ENCODE measurements at places on chromosomes 16 and 17.

GRCh38 chr17:996554-997344 lies at the start of gene TIMM22:
TSS of gene TIMM22 (plus strand) at chr17:997129. CDS start at chr17:997143, 14 bp downstream.
- peak; percentile 99 for DNase-seq

- no peak for DNase-seq
Measured at GRCh38 chr17:69477204-69477902, 62.9 kb downstream of the MAP2K6 start.

DNA sequence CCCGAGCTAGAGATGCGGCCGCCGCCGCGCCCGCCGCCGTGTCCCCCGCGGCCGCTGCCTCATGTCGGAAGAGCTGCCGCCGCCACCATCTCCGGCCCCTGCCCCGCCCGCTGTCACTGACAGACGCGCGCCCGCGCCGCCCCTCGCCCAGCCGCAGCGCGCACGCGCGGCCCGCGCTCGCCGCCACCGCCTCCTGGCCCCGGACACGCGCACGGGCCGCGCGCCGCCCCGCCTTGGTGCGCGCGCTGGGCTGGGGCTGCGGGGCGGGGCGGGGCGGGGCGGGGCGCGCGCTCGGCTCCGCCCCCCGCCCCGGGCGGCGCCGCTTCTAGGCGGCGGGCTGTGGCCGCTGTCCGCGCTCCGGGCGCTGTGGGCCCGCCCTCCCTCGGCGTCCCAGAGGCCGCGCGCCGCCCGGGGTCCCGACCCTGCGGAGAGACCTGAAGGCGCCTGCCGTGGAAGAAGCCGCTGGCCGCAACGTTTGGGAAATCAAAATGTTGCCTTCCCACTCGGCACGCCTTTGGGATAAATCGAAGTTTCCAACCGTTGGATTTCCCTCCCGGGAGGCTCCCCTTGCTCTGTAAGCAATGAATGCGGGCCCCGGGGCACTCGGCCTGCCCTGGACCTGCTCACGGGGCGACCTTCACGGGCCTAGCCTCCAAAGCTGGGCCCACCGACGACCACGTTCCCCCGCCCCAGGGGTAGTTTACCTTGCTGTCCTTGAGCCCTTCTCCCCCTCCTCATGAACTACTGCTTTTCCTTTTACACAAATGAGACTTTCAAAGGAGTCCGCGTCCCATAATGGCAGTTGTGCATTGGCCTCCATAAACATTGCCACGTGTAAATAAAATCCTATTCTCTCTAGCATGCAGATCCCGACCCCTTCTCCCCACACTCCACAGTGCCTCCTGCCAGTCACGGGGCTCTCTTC lies at the start of gene ADCY9:
ADCY9 (minus strand) TSS at position 118 of the 925 bp plus-strand sequence. CDS start 1,000 bp downstream, outside the sequence.
- DNase-seq = peak; percentile 70

GRCh38 chr16:4017807-4018206 lies 98.4 kb downstream of the ADCY9 start:
- DNase-seq = no peak

GRCh38 chr17:17305281-17305801 lies 2.2 kb downstream of the NT5M start:
- peak; percentile 23 for DNase-seq

DNA sequence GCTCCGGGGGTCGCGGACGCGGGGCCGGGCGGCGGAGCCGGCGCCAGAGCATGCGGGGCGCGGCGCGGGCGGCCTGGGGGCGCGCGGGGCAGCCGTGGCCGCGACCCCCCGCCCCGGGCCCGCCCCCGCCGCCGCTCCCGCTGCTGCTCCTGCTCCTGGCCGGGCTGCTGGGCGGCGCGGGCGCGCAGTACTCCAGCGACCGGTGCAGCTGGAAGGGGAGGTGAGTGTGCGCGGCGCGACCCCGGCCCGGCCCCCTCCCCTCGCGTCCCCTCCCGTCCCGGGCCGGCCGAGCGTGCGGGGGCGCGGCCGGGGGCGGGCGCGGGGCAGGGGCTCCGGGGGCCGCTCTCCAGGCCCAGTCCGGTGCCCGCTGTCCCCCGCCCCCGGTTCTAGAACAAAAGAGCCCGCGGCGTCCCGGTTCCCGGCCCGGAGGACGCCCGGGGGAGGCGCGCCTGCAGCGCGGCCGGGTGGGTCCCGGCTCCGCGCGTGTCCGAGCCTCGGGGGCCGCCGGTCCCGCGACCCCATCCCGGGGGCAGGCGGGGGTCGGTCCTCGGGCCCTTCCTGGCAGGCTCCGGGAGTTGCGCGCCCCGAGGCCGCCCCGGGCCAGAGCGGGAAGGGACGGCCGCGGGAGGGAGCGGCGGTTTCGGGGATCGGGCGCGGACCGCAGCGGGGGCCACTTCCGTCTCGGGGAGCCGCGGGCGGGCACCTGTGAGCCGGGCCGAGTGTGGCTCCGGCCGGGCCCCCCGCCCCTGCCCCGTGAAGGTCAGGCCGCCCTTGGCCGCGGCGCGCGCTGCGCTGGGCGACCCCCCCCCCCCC lies 563 bp downstream of the METRNL start:
- no peak for DNase-seq

DNA sequence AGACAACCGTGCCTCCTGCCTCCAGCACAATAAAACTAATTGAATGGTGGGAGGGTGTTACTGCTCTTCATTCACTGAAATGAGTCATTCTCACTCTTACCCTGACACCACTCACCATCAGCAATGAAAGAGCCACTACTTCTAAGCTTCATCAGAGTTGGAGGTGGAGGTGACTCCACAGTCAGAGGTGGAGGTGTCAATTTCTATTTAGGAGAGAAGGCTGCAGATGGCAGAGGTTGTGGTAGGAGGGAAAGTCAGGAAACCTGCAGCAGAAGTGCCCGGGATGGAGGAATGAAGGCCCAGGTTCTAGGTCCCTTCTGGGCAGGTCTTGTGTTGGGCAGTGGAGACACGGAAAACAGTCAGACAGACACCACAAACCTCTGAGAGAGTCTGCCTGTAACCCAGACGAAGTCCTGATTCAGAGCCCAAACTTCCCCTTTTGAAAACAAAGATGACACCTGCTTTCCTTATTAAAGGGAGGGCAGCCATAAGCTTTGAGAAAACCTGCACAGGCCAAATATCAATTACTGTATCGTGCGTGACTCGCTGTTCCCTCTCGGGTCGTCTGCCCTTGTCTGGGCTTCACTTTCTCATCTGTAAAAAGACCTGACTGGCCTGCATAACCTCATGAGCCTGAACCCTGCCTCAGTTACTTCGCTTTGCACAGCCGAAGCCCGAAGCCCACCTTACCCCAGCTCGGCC lies 668 bp downstream of the ATPAF2 start:
- no peak for DNase-seq

DNA sequence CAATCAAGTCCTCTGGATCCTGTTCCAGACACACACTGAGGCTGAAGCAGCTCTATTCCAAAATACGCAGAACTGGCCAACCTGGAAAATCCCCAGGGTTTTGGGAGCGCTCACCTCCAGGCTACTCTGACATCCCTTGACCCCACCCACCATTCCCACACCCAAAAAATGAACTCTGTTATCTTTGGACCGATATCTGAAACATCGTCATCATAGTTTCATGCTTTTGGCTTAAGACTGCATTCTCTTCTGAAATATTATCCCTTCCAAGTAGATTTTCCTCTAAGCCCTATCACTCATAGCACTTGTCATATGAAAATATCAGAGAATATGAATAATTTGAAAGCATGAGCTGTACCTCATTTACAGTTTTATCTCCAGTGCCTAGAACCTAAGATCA lies 34.7 kb downstream of the VAT1L start:
- no peak for DNase-seq

DNA sequence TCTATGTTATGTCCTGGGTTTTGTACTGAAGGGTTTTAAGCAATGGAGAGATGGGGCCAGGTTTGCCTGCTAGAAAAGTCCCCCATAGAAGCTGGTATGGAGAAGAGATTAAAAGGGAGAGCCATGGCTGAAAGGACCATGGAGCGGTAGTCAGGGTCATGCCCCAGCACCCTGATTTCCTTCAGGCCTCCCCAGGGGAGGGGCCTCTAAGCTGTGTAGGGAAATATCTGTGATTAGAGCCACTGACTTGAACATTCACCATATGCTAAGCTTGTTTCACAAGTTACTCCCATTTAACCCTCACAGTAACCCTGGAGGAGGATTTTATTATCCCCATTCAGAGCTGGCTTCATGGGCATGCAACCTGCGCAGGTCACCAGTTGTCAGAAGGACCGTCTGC lies 3.8 kb upstream of the ATP2A3 start:
- DNase-seq = no peak

DNA sequence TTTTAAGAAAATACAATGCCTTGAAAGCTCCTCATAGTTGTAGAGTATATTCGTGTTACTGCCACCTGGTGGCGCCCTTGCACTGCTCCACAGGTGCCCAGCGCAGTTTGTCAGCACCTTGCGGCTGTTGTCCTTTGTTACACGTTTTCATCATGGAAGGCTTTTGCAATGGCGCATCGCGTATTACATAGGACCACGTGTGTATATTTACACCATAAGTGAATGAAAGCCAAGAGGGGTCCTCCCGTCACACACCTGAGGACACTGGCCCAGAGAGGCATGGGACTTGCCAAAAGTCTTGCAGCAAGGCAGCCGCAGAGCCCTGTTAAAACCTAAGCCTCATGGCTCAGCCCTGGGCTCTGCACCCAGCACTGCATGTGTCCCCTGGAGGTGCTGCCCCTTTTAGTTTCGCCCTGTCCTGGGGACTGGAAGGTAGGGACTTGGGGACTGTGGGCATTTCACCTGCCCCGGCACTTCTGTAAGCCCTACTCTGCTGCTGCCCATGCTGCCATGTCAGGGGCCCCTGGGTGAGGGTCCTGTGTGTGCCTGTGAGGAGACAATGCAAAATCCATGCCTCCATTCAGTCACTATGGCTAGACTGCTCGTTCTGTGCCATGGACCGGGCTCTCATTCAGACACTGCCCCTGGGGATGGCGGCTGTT lies 24.3 kb downstream of the POLR3E start:
- peak; percentile 87 for DNase-seq

- no peak for DNase-seq
Measured at GRCh38 chr16:1378087-1378803, 26.5 kb downstream of the GNPTG start.

GRCh38 chr17:3475812-3476610 lies at the start of gene ASPA:
TSS of gene ASPA (plus strand) at chr17:3475997. CDS start at chr17:3476160, 163 bp downstream.
- peak; percentile 9 for DNase-seq

DNA sequence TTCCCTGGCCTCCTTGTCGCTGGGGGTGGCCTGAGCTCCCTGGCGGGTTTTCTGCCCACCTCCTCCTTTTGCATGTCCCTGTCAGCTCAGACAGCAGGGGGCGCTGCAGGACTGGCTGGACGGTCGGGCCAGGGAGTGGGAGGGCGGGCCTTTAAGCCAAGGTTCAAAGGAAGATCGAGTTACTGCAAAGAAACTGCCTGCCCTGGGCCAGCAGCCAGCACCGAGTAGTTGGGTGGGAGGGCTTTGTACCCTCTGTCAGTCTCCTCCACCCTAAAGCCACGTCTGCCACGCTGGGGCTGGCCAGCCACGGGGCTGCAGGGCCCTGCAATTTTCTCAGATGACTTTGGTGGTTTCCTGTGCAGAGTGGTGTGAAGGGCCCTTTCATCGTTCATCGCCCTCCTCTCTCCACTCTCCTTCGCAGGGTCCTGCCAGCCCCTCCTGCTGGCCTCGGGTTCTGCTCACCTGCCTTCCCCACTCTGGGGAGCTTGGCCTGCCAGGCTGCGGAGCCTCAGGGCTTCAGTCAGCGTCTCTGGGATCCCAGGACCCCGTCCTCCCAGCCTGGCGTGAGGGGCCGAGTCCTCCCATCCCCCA lies 12.3 kb downstream of the GPR142 start:
- DNase-seq = peak; percentile 84

DNA sequence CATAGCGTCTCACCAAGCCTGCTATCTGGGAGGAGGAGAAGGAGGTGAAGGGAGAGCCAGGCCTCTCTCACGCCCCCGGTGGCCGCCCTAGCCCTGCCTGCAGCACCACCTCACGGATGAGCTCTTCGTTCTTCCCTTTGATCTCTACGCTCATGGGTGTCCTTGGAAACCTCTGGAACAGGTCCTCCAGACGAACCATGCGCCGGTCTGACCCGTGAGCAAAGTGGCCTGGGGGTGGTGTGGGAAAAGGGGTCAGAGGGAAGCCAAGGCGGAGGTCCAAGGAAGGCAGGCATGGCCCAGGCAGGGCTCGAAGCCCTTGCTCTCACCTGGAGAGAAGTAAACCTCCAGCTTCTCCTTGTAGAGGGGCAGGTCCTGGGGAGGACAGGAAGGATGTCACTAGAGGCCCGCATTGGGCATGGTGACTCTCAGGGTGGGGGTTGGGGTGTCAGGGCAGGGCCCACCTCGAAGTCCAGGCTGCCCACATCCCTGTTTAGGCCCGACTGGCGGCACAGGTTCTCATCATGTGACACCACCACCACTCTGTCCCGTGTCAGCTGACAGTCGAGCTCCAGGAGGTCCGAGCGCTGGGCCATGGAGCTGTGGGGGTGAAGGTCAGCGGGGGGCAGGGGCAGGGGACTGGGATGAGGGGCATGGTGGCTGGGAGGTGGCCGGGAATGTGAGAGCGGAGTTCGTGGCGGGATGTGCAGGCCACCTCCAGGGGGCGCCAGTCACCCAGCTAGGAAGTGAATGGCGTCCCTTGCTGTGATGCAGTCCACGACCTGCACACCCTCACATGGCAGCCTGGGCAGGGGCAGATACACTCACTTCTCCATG lies 923 bp downstream of the GDPD3 start:
- peak; percentile 74 for DNase-seq

- peak; percentile 90 for DNase-seq
Measured at GRCh38 chr17:15260376-15261257, 4.5 kb downstream of the PMP22 start.

GRCh38 chr16:87329436-87330256 lies 12.5 kb upstream of the C16orf95 start:
- DNase-seq = no peak

GRCh38 chr17:31269578-31269983 lies 27.5 kb downstream of the OMG start:
- peak; percentile 89 for DNase-seq

DNA sequence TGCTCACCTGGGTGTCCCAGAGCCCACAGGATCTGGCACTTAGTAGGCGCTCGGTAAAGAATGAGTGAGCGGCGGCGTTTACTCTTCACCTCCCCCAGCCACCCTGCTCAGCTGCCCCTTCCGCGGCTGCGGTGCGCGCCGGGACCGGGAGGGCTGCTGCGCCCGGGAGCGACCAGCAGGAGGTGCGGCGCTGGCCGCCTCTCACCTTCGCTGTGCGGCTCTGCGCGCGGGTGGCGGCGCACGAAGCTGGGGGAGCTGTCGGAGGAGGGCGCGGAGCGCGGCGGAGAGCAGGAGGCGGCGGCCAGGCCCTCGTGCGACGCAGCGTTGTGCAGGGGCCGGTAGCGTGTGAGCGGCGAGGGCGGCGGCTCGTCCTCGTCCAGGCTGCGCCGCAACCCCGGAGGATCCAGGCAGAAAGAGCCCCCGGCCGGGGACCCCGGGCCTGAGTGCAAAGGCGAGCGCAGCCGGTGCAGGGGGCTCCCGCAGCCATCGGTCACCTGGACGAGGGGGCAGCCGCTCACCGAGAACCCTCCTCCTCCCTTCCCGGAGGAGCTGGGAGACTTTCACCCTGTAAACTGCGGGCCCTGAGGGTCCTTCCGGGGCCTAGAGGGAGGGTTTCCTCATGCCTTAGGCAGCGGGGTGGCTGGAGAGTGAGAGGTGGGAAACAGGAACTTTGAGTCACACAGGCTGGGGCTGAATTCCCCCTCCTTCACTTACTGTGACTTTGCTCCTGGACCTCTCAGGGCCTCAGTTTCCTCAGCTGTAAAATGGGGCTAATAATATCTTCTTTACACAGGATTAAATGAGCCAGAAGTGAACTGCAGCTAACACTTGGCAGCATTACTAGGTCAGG lies 12.5 kb downstream of the SAMD14 start:
- DNase-seq = peak; percentile 56
